ENCODE measurements at places on chromosomes 1 and 21. TPM values are rescaled to one million over a fixed set of nuclear protein-coding genes. Genes with fewer than 3 reads are reported as not detected.

- no peak for DNase-seq
These were observed 1450.1 kb downstream of the KCNT2 start for GRCh38 chr1:195158091-195158490.

The PGLYRP4 gene
- total RNA-seq = not detected

GRCh38 chr1:19419691-19420090 is 65.6 kb downstream of the CAPZB start:
- no peak for DNase-seq

The CSF3R gene
- not detected for total RNA-seq

The ATP5PO gene
- 288 TPM for total RNA-seq

GRCh38 chr21:19076031-19076430 is 672.4 kb upstream of the TMPRSS15 start:
- DNase-seq = no peak

DNA sequence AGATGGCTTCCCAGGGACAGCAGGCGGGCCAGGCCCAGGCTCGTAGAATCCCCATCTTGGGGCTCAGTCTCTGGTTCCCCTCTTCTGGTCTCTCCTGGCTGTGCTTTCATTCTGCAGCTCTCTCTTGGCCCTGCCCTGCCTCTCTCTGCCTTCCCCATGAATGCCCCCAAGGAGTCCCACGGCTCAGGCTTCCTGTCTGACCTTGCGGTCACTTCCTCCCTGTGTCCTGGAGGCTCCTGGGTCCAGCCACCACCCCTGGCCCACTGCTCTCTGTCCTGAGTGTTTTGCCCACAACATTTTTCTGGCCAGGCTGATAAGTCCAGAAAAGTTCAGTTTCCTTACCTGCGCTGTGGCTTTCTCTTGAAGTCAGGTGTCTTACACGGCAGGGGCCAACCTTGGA is 29.1 kb downstream of the PIGP start:
- no peak for DNase-seq

The NKAIN1 gene
- total RNA-seq = 0.18 TPM

DNA sequence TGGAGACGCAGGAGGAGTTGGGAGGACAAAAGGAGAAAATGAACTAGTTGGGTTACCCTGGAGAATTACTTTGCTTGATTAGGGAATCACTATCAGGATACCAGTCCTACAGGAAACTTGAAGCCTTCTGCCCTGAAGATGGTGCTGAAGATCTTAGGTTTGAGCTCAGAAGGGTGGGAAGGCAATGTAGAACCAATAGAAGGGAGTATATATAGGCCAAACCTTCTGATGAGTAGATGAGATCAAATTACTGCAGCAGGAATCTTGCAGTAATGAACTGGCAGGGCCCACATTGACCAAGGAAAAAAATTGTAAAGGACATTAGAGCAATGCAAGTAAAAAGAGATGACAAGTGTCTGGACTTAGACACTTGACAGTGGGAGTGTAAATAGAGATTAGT is 116.3 kb upstream of the CACYBP start:
- peak; percentile 65 for DNase-seq

- DNase-seq = no peak
These were observed 275.2 kb downstream of the GRIK1 start for GRCh38 chr21:29664615-29665014.

DNA sequence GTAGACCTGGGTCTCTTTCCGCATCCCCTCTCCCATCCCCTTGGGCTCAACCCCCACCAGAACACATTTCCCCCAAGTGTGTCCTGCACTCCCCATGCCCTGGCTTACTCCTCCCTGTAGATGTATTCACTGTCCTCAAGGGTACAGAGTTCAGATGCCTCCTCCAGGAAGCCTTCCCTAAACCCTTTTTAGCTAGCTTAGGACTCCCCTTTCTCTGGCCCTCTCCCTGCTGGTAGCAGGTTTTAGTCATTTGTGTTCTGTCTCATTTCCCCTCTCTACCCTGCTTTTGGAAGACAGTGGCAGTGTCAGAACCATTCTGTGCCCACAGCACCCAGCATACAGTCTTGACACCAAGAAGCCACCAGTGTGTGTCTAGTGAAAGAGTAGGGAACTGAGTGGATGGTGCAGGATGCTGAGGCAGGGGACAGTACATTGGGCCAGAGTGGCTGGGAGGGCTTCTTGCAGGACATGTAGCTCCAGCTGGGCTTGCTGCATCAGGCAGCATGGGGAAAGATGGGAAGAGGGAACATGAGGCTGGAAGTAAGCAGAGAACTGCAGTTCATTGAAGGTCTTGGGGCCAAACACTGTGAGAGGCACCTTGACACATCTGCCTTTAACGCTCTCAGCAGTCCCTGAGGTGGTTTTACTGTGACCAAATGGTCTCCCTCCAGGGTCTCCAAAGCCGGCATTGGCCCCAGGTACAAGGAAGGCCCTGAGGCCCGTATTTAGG is 2.5 kb downstream of the FOXO6 start:
- no peak for DNase-seq

- no peak for DNase-seq
These were observed 12.1 kb upstream of the LINGO4 start for GRCh38 chr1:151817353-151817730.

DNA sequence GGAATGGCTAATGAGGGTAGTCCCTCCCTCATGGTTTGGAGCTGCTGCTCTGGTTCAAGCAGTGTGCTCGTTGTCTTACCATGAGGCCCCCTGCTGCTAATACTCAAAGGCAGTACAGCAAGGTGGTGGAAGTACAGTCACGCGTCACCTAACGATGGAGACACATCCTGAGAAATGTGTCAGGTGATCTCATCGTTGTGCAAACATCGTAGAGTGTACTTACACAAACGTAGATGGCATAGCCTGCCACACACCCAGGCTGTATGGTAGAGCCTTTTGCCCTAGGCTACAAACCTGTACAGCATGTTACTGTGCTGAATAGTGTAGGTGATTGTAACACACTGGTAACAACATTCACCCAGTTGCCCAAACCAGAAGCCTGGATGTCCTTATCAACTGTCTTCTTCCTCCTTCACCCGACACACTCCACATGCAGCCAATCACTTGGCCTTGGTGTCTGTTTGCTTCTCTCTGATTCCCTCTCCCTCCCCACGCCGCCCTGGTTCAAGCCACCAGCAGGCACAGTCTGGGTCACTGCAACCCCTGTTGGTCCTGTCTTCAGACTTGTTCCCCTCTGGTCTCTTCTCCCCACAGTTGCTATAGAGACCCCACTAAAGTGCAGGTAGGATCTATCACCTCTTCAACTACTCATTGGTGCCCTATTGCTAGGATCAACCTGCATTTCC is 6.0 kb upstream of the KCNA2 start:
- peak; percentile 25 for DNase-seq

The KDF1 gene
- 21.7 TPM for total RNA-seq

GRCh38 chr1:83818916-83819315 is 180.0 kb downstream of the TTLL7 start:
- DNase-seq = no peak

All from PC-3 (cell line).